NCI-H2081 treated with DMSO at 0.1 percent for 48 hours (cell line): ENCODE measurements at places on chromosomes 2 and 18.

- no peak for DNase-seq
Measured at GRCh38 chr18:9642799-9643462, 28.6 kb upstream of the PPP4R1 start.

- no peak for DNase-seq
Measured at GRCh38 chr2:240151477-240152031, 11.1 kb upstream of the OTOS start.

GRCh38 chr2:34892766-34893165 is 1293.7 kb upstream of the FAM98A start:
- no peak for DNase-seq

DNA sequence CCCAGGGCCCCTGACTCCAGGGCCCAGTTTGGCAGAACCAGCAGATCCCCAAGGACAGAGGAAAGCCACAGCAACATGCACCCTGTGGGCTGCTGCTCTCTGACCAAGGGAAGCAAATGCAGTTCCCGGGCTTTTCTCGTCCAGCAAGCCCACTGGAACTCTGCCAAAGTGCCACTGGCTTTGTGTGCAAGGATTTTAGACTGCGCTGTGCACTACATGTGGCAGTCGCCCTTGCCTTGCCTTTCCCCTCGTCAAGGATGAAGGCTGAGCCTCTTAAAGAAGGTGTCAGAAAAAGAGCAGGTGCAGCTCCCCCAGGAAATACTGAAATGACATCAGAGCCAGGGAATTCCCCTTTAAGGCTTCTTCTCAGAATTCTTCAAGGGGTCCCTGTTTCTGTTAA is 199.2 kb downstream of the TFCP2L1 start:
- DNase-seq: no peak

GRCh38 chr2:229980431-229981184 is 58.3 kb downstream of the FBXO36 start:
- DNase-seq: no peak

DNA sequence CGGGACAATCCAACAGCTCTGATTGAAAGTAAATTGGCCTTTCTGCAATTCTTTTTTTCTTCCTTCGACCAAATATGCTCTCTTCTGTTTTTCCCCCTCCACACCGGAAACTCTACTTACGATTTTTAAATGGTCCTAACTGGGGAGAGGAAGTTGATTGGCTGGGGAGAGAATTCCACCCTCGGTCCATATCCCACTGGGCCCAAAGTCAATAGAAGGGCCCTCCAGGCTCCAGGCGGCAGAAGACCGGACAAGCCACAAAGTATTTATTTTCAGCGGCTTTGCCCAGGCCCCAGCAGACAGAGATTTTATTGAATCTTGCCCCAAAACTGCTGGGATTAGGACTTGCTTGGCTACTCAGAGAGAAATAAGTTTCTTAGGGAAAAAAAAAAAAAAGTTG is 37.1 kb upstream of the SMAD7 start:
- DNase-seq: no peak

GRCh38 chr2:201279079-201279478 is 18.7 kb downstream of the CASP8 start:
- no peak for DNase-seq

DNA sequence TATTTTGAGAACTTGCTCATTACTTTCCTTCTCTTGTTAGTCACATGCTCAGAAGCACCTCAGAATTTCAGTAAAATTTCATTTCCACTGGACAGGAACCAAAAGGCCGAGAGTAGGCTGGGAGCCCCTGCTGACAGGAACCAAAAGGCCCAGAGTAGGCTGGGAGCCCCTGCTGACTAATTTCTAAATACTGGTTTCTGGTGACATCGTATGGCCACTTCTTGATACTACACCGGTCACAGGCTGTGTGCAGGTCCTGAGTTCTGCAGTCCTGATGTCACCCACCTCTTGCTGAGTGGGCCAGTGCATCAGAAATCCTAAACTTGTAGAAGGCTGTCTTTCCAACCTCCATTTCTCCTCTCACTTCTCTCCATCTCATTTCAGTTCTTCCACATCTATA is 17.7 kb upstream of the EN1 start:
- no peak for DNase-seq

GRCh38 chr2:63159262-63159661 is 108.6 kb downstream of the OTX1 start:
- no peak for DNase-seq

GRCh38 chr18:77339093-77339492 is 89.4 kb downstream of the GALR1 start:
- DNase-seq: no peak

GRCh38 chr18:35789543-35789942 is 182.9 kb upstream of the RMP24 start:
- no peak for DNase-seq
